ENCODE measurements at places on chromosomes 7 and 10.

- no peak for DNase-seq
Observed at GRCh38 chr7:77606562-77606961, 69.5 kb downstream of the PTPN12 start.

DNA sequence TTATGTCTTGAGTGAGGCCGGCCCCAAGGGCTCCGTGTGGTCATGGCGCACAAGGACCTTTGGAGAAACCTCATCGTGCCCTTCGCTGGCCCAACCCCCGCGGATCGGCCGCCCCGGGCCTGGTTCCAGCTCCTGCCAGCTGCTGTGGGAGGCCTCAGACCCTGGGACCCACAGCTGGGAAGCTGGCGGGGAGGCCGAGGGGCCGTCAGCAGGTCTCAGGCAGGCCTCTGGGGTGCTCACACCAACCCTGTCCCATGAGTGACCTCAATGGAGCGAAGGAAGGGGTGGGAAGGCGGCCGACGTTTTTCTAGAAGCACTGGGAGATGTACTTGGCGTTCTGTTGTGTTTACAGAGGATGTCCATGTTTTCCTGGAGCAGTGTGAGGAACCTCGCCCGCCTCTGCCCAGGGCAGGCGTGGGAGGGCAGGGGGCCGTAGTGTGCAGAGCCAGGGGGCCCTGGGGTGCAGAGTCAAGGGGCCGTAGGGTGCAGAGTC lies 18.6 kb upstream of the ADGRA1 start:
- DNase-seq = no peak

GRCh38 chr10:5468262-5469106 lies 30.9 kb downstream of the CALML5 start:
- no peak for DNase-seq

- no peak for DNase-seq
Observed at GRCh38 chr10:91144961-91145360, 75.5 kb upstream of the PCGF5 start.

DNA sequence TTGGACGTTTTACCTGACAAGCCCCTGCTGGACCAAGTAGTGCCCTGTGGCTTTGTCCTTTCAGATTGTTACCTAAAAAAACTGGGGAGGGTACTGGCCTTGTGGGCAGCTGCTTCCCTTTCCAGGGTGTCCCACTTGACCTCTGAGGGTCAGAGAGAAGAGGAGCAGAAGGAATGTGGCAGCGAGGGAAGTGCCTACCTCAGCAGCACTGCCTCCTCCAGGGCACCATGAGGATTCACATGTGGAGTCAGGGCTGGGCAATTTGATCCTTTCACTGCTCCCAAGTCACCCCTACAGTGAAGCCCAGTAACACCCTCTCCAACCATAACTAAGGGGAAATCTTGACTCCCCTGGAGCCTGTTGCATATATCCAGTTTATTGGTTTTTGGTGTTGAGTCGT lies 64.6 kb downstream of the ITGB1 start:
- DNase-seq = no peak

GRCh38 chr7:26298472-26299058 lies 6.9 kb downstream of the SNX10 start:
- DNase-seq = no peak

- DNase-seq = no peak
Observed at GRCh38 chr7:1500064-1500807, 4.0 kb downstream of the INTS1 start.

Measured in brain (organoid and tissue), 16 donors.